ENCODE measurements at places on chromosomes 16 and 17.

- DNase-seq, result no peak
Measured at GRCh38 chr16:11903906-11904305, 11.8 kb downstream of the GSPT1 start.

DNA sequence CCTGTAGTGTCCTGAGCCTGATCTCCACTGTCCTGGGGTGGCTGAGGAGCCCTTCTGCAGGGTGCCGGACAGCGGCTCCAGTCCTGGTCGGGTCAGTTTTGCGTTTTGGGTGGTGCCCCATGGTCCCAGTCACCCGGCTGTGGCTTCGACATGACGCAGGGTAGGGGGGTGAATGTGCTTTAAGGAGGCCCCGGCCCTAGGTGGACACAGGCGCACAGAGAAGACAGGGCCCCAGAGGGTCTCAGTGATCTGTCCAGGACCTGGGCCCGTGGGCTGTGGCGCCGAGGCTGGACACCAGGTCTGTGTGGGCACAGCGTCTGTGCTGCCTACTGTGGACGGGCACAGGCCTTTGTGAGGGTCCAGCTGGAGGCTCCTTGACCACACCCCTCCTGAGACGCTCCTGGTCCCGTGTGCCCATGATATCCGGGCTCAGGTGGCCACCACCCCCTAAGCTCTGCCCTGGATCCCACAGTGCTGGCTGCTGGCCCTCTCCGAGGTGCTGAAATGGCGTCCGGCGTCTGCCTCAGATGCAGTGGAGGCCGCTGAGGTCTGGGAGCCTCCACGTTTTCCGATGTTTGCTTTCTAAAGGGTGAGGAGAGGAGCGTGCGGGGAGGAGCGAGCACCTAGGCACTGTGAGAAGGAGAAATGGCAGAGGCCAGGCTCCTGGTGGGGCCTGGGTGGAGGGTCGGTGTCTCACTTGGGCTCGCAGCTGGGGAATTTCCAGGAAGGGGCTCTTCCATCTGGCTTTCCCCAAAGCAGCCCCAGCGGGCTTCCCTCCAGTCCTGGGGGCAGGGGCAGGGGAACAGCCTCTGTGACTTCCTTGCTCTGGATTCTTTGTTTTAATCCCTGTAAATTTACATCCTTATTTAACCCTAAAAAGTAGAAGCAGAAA lies 56.1 kb upstream of the ACSF3 start:
- peak; percentile 51 for DNase-seq

- peak; percentile 94 for DNase-seq
Measured at GRCh38 chr16:29961479-29962343, at the start of gene TMEM219. TMEM219 (plus strand) TSS chr16:29962079; CDS start chr16:29963144, 1,065 bp downstream.

DNA sequence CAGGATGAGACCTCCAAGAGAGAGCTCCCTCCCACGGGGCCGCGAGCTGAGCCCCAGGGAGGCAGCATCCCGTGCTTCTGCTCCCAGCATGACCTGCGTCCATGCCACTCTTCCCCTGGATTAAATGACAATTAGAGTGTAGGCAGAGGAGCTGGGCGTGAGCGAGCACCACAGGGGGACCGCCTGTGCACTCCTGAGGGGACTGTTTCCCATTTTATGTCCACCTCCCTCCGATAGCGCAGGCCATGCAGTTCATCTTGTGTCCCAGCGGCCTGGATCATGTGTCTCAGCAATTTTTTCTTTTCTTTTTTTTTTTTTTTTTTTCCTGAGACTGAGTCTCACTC lies 5.8 kb upstream of the IL17C start:
- DNase-seq, result no peak

- DNase-seq, result no peak
Measured at GRCh38 chr16:65222049-65222448, 100.2 kb upstream of the CDH11 start.

GRCh38 chr17:692116-692515 lies 22.5 kb downstream of the VPS53 start:
- no peak for DNase-seq

DNA sequence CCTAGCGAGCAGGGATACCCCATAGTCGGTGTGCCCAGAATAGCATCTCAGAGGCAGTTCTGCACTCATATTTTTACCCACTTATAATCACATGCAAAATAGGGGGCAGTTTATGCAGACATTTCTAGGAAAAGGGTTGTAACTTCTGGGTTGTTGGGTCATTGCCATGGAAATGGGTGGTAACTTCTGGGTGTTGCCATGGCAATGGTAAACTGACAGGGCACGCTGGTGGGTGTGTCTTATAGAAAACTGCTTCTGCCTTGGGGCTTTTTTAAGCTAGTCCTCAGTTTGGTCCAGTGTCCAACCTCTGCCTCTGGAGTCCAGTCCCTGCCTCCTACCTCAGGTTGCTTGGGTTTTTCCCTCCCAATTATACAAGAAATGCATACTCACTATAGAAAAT lies 7.4 kb upstream of the SPAG9 start:
- no peak for DNase-seq

DNA sequence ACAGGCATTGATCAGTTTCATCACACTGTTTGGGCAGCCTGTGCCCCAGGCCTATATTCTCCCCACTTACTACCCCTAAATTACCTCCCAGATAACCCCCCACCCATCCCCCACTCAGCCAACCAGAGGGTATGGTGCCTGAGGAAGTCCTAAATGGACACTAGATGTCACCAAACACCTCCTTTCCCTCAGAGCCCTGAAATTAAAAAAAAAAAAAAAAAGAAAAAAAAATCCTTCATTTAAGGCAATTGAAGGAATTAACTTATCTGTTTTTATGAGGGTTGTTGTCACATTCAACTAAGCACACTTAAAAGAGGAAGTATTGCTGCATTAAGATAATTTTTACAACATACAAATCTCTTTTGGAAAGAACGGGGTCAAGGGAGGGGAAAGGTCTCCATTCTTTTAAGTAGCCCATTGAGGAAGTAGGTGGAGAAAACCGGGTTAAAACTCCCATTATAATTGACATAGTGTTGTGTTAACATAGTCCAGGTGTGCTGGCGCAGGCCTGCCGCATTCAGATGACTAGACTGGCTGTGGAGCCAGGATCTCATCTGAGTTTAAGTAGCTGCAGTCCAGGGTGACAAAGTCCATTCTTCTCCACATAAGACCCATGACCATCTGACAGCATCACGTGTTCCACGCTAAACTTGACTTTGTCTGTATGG lies 46.3 kb downstream of the SNX11 start:
- no peak for DNase-seq

DNA sequence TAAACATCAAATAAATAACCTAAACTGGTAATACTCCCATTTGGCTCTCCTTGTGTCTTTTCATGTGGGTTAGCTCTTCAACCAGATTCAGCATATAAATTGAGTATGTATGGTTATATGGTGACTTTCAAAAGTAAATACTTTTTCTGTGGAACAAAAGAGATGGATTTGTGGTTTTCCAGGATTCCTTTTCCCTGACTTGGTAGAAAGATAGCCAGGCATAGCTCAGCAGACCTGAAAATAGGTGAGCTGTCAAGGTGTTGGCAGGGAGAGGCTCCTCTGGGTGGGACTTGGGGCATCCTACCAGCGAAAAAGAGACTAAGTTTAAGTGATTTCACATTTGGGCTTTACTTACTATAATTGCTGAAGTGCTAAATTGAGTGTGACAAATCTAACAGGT lies 80.3 kb downstream of the FTO start:
- no peak for DNase-seq

DNA sequence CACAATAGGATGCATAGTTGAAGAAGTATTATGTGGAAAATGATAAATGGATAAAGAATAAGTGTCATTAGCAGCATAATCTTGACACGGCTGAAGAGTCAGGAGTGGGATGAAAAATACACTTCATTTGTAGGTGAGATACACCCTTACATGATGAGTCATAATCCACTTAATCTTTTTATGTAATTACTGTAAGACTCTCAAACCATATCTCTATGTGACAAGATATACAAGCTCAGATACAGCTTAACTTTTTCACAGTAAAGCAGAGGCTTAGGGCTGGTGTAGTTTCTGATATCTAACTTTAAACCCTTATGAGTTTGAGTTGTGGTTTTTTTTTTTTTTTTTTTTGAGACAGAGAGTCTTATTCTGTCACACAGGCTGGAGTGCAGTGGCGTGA lies 101.2 kb downstream of the FTO start:
- no peak for DNase-seq

GRCh38 chr17:82297280-82297713 lies 20.1 kb downstream of the CD7 start:
- DNase-seq, result peak; percentile 96

DNA sequence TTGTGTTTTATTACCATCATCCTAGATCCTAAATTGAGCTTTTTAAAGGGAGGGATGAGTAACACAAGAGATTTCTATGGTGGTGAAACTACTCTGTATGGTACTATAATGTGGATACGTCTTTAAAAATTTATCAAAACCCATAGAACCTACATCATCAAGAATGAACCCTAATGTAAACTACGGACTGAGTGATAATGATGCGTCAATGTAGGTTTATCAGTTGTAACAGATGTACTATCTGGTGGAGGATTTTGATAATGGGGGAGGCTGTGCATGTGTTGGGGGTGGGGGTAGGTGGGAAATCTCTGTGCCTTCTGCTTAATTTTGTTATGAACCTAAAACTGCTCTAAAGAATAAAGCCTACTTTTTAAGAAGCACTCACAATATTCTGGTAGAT lies 724.1 kb upstream of the SOX9 start:
- DNase-seq, result no peak

DNA sequence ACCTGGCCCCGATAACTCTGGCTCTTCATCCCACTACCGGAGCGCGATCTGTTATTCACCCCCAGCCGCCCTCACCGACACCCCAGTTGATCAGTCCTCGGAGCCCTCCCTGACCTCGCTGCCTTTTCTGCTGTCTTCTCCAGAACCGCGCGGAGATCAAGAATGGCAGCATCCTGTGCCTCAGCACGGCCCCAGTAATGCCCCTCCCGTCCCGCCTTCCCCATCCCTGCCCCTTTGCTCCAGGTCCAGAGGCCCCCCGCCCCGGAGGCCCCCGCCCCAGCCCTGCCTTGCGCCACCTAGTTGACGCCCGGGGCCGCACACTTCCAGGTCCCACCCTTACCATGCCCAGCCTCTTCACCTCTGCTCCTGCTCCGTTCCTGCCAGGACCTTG lies 872 bp downstream of the ELMO3 start:
- DNase-seq, result no peak

DNA sequence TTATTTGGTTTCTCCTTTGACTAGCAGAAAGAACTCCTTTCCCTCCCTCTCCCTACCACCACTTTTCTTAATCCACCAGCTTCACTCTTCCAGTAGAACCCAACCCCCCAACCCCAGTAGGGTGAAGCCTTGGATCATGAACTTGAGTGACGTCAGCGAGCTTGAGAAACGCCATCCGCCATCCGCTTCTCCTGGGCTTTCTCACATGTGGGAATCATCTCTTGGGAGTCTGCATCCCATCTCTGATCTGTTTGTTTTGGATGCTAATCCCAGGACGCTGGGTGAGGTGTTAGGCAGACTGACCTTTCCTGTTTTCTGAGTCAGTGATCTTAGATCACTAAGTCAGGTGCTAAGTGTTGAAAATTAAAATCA lies 16.0 kb upstream of the SOX9 start:
- no peak for DNase-seq
